ENCODE measurements at places on chromosomes 1 and 21. TPM values are rescaled to one million over a fixed set of nuclear protein-coding genes. Genes with fewer than 3 reads are reported as not detected.

GRCh38 chr1:116853680-116854402 is 55.9 kb upstream of the PTGFRN start:
- H3K4me3 ChIP-seq = no peak overlapping the region

GRCh38 chr1:244065063-244065793 is 14.1 kb downstream of the ZBTB18 start:
- peak; percentile 2 for DNase-seq
- H3K27me3 ChIP-seq = no peaks in the 10 kb centered on the region
- no peaks in the 10 kb centered on the region for H3K36me3 ChIP-seq
- peaks cover 21% of the 10 kb centered on the region for H3K4me1 ChIP-seq
- H3K4me3 ChIP-seq = no peak overlapping the region

GRCh38 chr1:147560765-147561471 is 19.6 kb downstream of the BCL9 start:
- no peak for DNase-seq
- H3K4me1 ChIP-seq = no peaks in the 10 kb centered on the region
- H3K36me3 ChIP-seq = no peaks in the 10 kb centered on the region
- H3K4me3 ChIP-seq = no peak overlapping the region

DNA sequence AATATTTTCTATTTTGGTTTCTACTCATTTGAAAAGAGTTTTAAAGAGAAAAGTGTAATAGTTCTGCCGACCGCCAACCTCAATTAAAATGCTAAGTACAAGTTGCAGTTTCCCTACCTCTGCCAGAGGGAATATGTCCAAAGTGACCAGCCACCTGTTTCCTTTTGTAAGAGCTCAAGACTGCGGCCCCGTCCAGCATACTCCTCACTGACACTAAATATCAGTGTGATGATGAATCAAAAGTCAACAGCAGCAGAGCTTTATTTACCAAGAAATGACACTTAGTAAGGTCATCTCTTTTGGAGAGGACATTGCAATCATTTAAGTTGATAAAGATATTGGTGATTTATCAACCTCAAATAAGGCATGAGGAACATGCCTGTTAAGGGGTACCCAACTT is 57.4 kb upstream of the NRIP1 start:
- H3K4me3 ChIP-seq = no peak overlapping the region
- no peaks in the 10 kb centered on the region for H3K4me1 ChIP-seq
- H3K27me3 ChIP-seq = no peaks in the 10 kb centered on the region
- H3K27ac ChIP-seq = no peak overlapping the region
- no peak for DNase-seq
- H3K36me3 ChIP-seq = no peaks in the 10 kb centered on the region

ATP1A4 gene
- not detected for total RNA-seq

TDRD10 gene
- not detected for total RNA-seq

C1orf185 gene
- not detected for total RNA-seq

FMO5 gene
- total RNA-seq = 4.9 TPM

PTCH2 gene
- total RNA-seq = 0.11 TPM

EIF3I gene
- total RNA-seq = 266 TPM
